ENCODE measurements at places on chromosomes 3 and 15.

GRCh38 chr15:55267401-55268175 lies 22.0 kb downstream of the RAB27A start:
- DNase-seq: no peak

DNA sequence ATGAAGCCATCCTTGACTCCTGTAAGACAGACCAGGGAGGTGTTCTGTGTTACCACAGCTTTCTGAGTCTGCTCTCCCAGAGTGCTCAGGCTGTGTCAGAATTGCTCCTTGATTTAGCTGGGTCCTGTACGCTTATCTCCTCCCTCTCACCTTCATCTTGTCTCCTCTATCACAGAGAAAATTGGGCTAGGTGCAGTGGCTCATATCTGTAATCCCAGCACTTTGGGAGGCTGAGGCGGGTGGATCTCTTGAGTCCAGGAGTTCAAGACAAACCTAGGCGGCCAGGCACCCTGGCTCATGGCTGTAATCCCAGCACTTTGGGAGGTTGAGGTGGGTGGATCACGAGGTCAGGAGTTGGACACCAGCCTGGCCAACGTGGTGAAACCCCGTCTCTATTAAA lies 5.9 kb downstream of the SCAMP5 start:
- no peak for DNase-seq

DNA sequence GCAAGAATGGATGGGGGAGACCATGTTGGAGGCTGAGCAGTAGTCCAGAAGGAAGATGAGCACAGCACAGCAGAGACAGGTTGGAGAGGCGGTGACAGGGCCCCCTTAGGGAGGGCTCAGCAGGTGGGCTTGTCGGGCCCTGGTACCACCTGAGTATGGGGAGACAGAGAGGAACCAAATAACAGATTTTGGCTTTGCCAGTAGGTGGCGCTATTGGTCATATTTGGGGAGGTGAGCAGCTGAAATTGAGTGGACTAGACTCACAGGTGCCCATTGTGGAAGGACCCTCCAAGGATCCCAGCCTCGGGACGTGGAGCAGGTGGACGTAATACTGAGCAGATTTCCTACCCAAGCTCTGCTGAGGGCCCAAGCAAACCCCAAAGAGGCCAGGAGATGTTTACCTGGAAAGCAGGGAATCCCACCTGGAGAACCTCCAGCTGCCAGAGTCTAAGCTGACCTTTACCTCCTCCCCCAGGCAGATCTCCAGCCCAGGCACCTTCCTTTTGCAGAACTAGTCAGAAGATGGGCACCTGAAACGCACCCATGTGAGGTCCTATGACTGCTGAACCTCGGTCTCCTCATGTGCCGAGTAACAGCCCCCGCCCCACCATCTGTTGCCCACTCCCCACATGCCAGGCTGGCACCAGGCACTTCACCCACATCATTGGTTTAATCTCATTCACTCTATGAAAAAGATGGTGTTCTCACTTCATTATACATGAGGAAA lies 24.6 kb upstream of the CORO2B start:
- DNase-seq: no peak

DNA sequence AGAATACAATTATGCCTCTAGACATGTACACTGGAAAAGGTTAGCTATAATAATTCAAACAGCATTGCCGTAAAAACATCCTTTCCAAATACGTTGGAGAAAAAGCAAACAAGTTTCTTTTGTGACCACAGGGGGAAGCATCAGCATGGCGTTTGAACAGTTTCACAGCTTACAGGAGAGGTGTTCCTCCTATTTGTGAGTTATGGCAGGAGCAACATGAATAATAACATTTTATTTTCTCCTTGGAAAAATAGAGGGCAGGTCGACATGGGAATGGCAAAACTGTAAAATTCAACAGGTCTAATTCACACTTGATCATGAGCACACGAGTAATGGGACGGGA lies 39.7 kb upstream of the GADL1 start:
- peak; percentile 8 for DNase-seq

DNA sequence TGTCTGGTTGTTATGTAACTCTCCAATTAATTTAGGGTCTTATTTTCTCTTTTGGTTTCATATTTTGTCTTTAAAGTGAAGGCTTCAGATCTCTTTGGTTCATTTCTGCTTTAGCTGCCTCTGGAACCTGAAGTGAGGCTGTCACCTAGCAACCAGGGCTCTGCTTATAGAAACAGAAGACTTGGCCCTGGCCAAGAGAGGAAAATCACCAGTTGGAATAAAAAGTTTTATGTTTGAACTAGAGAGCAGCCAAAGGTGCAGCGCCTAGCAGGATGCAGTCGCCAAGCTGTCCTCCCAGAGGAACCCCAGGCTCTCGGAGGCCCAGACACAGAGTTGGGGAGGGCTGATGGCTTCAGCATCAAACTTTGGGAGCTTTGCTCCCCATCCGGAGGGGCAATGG lies 41.1 kb downstream of the LYZL4 start:
- DNase-seq: no peak
